Activated naive CD4-positive, alpha-beta T cell (primary cell): ENCODE measurements at places on chromosomes 16 and 17.

- DNase-seq: no peak
These were observed 104.3 kb upstream of the FOXF1 start for GRCh38 chr16:86406056-86406455.

DNA sequence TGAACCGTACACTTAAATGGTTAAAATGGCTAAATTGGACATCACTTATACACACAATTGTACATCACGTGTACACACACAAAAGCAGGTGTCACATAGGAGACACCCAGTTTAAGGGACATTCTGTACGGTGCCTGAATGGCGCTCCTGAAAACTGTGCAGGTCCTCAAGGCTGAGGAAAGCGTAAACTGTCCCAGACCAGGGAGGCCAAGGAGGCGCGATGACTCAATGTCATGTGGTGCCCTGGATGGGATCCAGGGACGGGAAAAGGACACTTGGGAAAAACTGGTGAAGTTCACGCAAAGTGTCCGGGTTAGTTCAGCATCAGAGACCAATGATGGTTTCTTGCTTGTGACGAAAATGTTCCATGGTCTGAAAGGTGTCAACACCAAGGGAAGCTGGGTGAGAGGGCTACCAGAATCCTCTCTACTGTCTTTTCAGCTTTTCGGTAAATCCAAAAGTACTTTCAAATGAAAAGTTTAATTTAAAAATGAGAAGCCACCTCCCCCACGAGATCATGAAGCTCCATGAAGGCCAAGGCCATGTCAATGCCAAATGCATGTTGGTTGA lies 112.2 kb downstream of the CMIP start:
- no peak for DNase-seq

GRCh38 chr17:69512946-69513345 lies 98.4 kb downstream of the MAP2K6 start:
- no peak for DNase-seq

GRCh38 chr17:82435103-82435502 lies 15.4 kb downstream of the CYBC1 start:
- DNase-seq: no peak

- no peak for DNase-seq
These were observed 1.1 kb downstream of the FLII start for GRCh38 chr17:18257268-18257981.

GRCh38 chr17:67374329-67375053 lies 2.6 kb upstream of the PITPNC1 start:
- DNase-seq: peak; percentile 87
